Esophagus mucosa (tissue), 1 donor: ENCODE measurements at places on chromosomes 2 and 18. TPM values are rescaled to one million over a fixed set of nuclear protein-coding genes. Genes with fewer than 3 reads are reported as not detected.

- no peak for ATAC-seq
These were observed 168.9 kb upstream of the RAB6C start for GRCh38 chr2:129810521-129810920.

- ATAC-seq: no peak
These were observed 19.1 kb downstream of the MAL start for GRCh38 chr2:95044601-95045000.

- no peak for ATAC-seq
These were observed 23.5 kb upstream of the GNAL start for GRCh38 chr18:11665587-11665986.

The C1QL2 gene
- not detected for total RNA-seq

- ATAC-seq: peak; percentile 79
These were observed 59.8 kb upstream of the SLC38A11 start for GRCh38 chr2:165015052-165015642.

DNA sequence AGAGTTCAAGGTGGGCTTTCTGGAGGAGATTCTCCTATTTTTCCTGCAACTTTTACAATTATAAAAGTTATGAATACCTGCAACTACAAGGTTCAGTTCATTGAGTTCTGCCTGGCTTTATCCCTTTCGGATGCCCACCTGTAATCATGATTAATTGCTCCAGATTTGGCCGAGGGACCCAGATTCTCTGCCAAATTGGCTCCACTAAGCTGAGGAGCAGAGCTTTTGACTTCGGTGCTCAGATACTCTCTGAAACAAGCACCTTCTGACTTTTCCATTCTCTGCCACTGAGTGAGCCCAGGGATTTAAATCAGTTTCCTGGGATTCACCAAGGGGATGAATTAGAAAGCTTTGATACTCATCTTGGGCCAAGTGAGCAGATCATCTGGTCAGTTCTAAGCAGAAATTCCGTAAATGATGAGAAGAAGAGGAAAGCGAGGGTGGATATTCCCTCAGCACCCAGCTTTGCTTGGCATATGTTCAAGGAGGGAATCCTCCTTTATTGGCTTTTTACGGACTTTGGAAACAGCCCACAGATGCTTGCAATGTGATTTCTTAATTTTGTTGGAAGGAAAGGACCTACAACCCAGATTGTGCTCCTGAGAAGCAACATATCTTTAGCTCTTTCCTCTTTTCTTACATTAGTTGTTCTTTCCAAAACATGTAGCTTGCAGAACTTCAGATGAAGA, 179.2 kb downstream of the SETBP1 start:
- ATAC-seq: no peak

The DYSF gene
- 3.4 TPM for total RNA-seq

DNA sequence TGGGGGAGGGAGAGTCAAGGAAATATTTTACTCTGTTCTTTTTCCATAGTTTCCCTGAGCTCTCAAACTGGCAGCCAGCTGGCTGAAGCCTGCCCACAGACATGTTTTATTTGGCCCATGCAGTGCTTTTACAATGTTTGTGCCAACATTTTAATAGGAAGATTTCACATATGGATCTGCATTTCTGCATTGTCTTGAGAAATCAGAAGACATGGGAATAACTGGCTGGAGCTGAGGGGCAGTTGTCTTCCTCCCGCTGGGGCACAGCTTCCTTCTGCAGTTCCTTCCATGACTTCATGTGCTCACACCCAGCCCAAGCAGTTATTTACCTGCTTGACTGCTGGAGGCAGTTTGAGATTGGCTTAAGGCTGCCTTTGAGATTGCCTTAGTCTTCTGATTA, 74.4 kb downstream of the PLCL1 start:
- ATAC-seq: no peak

The RESP18 gene
- not detected for total RNA-seq

DNA sequence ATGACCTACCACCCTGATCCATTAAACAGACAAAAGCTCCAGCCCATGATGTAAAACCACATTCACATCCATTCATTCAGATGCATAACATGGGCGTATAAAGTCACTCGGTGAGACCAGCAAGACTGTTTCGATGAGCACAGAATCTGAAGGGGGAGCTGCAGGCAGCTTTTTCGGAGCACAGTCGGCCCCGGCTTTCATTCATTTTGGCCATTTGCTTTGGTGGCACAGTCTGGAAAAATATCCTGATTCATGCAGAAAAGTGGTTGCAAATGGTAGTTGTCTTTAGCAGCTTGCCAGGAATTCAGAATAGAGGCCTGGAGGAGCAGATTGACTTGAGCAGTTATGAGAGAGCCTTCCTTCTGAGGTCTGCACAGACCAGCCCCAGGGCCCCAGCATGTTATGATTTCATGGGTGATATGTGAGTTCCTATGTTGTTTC, 11.2 kb downstream of the ARID5A start:
- ATAC-seq: no peak

DNA sequence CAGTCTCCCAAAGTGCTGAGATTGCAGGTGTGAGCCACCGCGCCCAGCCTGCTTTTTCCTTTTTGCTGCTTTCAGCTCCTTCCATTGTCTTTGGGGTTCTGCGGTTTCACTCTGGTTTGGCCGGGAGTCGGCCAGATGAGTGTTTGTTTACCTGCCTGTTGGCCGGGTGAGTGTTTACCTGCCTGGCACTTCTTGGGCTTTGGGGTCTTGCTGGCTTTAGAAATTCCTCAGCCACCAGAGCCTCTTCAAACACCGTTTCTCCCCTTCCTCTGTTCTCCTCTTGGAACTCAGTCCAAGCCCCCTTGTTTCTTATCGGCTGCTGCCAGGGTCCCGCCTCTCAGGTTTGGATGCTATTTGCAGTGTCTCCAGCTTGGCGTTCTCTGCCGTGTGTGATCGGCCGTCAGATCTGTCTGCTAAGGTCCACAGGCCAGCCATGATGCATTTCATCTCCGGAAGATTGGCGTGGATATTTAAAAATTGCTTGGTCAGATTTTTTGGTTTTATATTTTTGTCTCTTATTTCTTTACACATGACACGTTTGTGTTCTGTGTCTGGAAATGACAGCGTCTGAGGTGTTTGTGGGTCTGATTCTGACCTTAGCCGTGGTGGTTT, 14.2 kb upstream of the GAL3ST2 start:
- ATAC-seq: no peak

DNA sequence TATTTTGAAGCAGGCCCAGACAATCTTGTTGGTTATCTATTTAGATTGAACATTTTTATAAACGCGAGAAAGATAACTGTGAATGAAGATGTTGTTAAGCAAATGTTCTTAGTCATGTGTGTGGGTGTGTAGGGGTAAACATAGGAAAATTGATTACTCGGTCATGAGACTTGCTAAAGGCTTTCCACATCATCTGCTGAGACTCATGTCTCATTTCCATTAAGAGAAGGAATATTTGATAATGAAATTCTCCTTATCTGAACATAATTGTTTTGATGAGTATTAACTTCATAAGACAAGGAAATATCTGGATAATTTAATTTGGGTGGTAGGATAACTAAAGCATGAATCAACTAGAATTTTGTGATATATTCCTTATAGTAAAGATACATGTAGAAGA, 19.7 kb downstream of the CCDC102B start:
- no peak for ATAC-seq

DNA sequence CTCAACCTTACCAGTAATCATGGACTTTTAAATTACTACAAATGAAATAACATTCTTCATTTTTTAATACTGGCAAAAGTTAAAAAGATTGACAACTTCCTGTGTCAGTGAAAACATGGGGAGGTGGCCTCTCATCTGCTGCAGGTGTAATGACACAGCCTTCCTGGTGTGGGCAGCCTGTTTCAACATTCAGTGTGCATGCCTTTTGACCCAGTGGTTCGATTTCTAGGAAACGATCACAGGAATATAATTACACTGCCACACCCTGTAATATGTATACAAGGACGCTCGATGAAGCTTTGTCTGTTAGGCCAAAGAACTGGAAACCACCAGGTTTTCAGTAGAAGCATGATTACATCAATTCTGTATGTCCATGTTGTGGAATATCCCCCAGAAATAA, 68.7 kb downstream of the MTHFD2 start:
- peak; percentile 78 for ATAC-seq

The RAX gene
- total RNA-seq: not detected

The TMEM200C gene
- 0.12 TPM for total RNA-seq

DNA sequence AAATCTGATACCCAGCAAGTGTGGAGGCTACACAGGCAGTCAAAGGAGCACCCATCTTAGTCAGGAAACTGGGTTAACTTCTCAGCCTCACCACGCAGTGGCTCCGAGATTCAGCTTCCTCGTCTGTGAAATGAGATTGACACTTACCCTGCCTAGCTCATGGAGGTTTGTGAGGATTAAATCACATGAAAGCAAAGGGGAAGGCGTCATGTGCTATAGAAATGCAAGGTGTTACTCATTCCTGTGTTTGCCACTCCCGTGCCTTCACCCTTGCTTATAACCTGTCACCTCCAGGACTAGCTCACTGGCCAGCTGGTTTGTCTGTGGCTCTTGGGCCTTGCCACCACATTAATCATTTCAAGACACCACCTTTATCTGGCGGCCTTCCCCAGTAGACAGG, 118.9 kb upstream of the FOSL2 start:
- ATAC-seq: peak; percentile 74

The OTOF gene
- total RNA-seq: not detected

DNA sequence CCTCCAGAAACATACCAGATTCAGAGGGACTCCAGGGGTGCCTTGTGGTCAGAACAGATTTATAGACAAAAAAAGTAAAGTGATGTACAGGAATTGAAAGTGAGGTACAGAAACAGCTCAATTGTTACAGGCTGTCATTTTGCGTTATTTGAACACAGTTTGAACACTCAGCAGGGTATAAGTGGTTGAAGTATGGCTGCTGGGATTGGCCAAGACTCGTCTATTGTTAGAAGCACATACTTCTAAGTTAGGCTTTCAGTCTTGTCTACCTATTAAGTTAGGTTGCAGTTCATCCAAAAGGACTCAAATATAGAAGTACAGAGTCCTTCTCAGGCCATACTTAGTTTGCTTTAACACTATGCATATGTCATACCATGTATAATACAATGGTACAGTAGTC, 21.0 kb upstream of the GRB14 start:
- no peak for ATAC-seq

GRCh38 chr18:40120356-40120755, 1834.7 kb upstream of the PIK3C3 start:
- ATAC-seq: no peak

The EVA1A gene
- total RNA-seq: 0.56 TPM
